Posterior vena cava (tissue), 2 donors: ENCODE measurements at places on chromosomes 5 and 9. TPM values are rescaled to one million over a fixed set of nuclear protein-coding genes. Genes with fewer than 3 reads are reported as not detected.

DNA sequence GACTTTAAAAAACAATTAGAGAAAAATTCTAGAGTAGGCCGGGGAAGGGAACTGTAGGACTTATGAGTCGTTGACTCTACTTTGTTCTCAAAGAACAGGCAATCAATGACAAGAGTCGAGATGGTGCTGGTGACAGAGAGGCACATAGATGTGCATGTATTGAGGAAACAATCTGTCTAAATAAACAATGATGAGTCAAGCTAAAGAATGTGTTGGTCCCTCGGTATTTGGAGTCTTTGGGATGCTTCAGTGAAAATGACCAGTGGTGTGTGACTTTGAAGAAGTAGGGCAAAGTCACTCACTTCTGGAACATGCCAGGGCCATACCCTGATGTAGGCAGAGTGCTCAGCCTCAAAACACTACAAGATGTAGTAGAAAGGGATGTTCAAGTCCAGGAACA lies 288.1 kb upstream of the PANK3 start:
- no peak for DNase-seq

The ADGRD2 gene
- total RNA-seq: not detected

The ATOX1 gene
- 62.8 TPM for total RNA-seq

DNA sequence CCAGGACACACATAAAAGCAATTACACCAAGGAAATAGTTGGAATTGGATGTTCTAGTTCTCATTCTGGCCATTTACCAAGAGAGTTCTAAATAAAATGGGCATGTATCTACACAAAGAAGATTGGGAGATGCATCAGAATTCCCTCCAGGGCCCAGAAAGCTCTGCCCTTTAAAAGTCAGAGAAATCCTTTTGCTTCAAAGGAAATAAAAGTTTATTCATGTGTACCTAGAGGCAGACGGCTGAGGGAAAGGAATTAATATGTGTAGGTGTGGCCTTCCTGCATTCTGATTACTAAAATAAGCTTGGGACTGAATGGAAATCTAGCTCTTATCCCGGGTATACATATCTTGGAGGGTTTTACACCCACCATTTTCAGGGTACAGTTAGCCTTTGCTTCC lies 719.4 kb downstream of the SEMA5A start:
- no peak for DNase-seq

- no peak for DNase-seq
These were observed 68.4 kb downstream of the RCL1 start for GRCh38 chr9:4861145-4861544.

DNA sequence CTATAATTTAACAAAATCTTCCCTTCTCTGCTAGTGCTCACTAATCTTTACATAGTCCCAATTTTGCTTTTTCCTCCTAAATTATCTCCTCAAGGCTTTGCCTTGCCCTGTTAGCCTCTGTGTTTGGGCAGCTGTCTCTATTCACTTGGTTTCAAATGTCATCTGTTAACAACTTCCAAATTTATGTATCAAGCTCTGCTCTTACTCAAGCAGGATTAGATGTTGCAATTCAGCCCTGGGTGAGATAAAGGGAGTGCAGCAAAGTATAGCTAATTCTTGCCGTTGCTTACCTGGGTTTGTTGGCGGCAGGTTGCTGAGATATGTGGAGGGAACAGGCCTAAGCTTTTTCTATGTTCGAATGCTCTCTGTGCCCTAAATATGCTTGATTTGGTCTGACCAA lies 483.8 kb downstream of the DMAC1 start:
- no peak for DNase-seq

The ARL14EPL gene
- not detected for total RNA-seq

- DNase-seq: no peak
These were observed 120.1 kb upstream of the TMEM161B start for GRCh38 chr5:88388476-88389337.
